Stimulated activated CD8-positive, alpha-beta memory T cell treated with anti-CD3 and anti-CD28 coated beads, Interleukin-7, amount 100 ng/mL, for 1 hour (primary cell): ENCODE measurements at places on chromosomes 5 and 9.

DNA sequence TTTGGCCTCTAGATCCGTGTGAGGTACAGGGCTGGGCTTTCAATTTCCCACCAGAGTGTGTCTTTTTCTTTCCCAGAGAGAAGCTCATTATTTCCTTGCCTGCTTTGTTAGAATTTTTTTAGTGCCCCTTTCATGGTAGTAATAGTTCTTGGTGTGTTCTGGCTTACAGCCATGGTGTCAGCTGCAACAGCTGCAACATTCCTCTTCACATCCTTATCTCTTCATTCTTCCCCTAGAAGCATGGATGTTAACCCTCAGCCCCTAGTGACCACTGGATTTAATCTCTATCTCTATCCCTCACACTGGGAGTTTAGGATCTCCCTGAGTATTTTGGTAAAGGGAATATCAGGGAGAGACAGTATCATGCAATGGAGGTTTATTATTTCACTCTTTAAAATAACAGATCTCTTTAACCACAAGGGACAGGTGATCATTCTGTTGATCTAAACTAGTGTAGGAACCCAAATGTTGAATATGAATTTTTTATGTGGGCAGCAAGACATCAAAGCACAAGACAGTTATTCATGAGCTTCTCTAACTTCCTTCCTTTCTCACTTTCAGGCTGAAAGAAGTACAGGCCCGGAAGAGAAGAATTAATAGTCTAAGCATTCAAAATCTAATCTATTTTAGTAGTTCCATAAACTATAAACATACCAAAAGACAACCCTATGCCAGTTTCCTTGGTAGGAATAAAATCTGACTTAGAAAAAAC is 160.2 kb downstream of the FAM170A start:
- no peak for DNase-seq

GRCh38 chr5:62450259-62450658 is 37.7 kb downstream of the IPO11 start:
- no peak for DNase-seq

GRCh38 chr5:126543660-126544059 is 51.4 kb downstream of the ALDH7A1 start:
- DNase-seq, result no peak

- no peak for DNase-seq
These were observed 13.2 kb upstream of the IRX4 start for GRCh38 chr5:1895739-1896420.
